ENCODE measurements at places on chromosomes 3 and 15.

GRCh38 chr3:122298239-122298638, 26.8 kb upstream of the CSTA start:
- DNase-seq, result no peak

- no peak for DNase-seq
Observed at GRCh38 chr3:13598926-13599886, 50.3 kb downstream of the FBLN2 start.

DNA sequence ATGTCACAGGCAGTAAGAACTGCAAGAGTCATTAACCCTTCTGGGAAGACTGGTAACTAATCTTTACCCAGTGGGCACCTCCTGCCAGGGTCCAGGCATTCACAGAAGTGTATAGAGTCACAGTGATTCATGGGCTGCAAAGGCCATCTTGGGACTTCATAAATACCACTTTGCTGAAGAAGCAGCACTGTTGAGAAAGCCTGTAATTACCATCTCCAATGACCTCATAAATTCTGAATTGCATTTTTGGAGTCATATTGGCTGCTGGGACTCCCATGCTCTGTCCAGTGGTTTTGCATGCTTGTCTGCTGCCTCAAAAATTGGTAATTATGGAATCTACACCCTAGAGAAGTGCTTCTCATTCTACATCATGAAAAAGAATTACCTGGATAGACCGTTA, 837.2 kb downstream of the NTRK3 start:
- DNase-seq, result no peak

DNA sequence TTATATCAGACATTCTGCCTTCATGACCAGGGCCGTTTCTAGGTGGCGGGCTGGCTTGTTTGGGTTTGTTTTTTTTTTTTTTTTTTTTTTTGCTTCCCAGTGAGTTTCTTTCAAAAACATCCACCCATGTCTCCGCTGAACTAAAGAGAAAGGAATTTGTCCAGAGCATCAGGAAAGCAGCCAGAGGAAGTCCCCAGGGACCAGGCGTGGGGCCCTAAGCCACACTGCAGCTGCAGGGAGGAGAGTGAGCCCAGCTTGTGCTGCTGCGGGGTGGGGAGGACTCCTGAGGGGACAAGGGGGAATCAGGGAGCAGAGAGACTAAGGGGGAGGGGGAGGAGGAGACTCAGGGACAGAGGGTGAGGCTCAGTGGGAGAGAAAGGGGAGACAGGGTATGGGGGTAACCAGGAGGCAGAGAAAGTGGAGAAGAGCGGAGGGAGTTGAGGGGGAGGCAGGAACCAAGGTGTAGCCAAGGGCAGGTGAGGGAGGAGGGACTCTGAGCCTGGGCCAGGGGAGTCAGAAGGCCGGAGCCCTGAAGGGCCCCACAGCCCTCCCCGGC, 49.5 kb downstream of the CYP11A1 start:
- no peak for DNase-seq

DNA sequence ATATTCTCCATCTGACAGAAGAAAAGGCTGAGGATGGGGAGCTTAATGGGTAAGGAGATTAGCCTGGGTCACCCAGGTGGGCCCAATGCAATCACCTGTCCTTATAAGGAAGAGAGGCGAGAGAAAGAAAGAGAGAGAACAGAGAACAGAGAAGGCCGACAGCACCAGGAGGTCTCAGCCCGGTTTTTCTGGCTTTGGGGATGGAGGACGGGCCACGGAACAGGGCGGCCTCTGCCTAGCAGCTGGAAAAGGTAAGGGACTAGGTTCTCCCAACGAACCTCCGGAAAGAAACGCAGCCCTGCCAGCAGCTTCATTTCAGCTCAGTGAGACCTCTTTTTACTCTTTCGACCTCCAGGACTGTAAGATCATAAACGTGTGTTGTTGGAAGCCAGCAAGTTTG, 196.0 kb upstream of the LYSMD4 start:
- DNase-seq, result no peak

GRCh38 chr3:23691357-23691895, 114.3 kb upstream of the UBE2E1 start:
- no peak for DNase-seq

- no peak for DNase-seq
Observed at GRCh38 chr3:30141927-30142326, 464.5 kb upstream of the TGFBR2 start.

GRCh38 chr3:46670891-46671427, 22.5 kb downstream of the ALS2CL start:
- no peak for DNase-seq

DNA sequence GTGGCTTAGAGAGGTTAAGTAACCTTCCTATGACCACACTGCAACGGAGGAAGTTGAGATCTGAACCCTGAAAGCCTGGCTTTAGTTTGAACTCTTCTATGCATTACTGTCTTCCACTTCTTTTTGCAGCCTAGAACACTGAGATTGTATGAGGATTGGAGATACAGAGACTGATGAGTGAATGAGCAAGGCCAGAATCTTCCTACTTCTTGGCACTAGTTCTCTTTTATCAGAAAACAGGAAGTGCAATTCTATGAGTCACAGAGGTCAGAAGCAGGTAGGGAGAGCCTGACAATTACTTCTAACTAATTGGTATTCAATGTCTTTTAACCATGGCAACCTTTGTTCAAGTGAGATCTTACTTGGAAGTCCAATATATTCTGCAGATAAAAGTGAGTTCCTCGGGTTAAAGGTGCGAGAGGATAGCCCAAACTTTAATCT, 219.0 kb downstream of the SHQ1 start:
- no peak for DNase-seq

DNA sequence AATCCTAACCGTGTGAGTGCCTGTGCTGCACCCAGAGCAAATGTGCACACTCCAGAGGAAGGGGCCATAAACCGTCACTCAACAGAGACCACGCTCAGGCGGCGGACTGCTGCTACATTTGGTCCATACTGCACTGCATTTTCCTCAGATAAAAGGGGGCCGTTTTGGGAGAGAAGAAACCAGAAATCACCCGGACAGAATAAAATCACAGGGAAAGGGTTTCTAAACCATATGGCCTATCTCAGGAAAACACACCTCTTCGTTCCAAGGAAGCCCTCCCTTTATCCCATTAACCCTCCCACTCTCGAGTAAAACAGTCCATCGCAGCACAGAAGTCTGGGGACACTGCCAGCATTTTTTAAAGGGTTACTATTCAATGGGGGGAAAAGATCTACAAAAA, 7.6 kb downstream of the IL17RD start:
- no peak for DNase-seq

DNA sequence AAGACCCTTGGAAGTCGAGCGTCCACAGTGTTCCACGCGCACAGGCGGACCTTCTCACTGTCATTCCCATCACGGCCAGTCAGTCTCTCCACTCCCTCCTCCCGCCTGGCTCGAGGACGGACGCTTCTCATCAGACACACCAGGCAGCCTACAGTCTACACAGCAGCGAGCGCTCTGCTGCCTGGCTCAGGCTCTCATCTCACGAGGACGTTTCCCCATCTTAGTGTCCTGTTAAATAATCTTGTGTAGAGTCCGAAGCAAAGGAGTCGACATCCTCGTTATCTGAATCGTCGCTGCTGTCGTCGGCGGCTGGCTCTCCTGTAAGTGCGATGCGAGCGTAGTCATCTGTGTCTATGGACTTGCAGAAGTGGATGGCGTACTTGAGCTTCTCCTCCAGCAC, 12.4 kb upstream of the OCA2 start:
- no peak for DNase-seq

- no peak for DNase-seq
Observed at GRCh38 chr3:114128826-114129225, 50.0 kb downstream of the DRD3 start.

- DNase-seq, result no peak
Observed at GRCh38 chr15:62809968-62810260, 232.6 kb upstream of the TPM1 start.

GRCh38 chr15:57867970-57868798, 161.7 kb downstream of the POLR2M start:
- no peak for DNase-seq

- no peak for DNase-seq
Observed at GRCh38 chr3:14877469-14877868, 58.7 kb downstream of the FGD5 start.

GRCh38 chr3:70383360-70383831, 71.0 kb upstream of the MDFIC2 start:
- no peak for DNase-seq

DNA sequence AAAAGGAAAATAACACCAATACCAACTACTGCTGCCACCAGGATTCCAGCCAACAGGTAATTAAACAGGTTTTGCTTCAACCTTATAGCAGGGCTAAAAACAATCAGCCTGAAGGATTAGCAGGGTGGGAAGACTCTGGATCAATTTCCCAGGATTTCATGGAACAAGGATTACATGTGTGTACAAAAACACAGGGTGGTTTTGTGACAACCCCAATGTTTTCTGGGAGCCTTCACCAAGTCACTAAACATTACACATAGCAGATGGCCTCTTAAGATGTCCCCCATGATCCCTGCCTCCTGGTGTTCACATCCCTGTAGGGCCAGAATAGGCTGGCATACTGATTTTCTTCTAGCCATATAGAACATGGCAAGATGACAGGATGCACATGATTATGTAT, 42.8 kb upstream of the ARHGEF3 start:
- DNase-seq, result no peak

GRCh38 chr15:80832686-80833085, 53.5 kb downstream of the CEMIP start:
- no peak for DNase-seq

GRCh38 chr15:73866881-73867410, 6.4 kb upstream of the TBC1D21 start:
- no peak for DNase-seq

DNA sequence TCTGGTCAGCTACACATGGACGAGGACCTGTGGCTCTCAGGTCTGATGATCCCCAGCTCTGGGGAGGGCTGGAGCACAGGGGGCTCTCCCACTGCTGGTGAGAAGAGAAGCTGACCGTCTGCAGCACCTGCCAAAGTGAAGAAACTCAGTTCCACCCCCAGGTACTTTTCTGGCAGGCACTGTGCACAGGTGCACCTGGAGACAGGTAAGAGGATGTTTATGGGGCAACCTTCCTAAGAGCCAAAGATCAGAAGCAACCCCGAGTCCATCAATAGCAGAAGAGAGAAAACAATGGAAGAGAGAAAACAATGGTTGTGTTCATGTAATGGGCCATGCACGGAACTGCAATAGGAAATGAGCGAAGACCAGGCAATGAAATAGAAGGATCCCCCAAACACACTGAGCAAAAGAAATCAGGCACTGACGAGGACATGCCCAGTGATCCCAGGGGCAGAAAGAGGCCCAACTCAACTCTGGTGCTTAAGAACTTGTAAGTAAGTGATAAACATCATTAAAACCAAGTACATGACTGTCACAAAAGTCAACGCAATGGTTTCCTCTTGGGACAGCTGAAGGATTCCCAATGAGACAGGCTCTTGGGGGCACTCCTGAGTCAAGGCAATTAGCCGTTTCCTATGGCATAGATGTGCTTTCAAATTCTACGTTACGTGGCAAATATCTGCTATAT, 95.0 kb upstream of the ALDH1A3 start:
- no peak for DNase-seq

GRCh38 chr3:120417272-120417911, 33.4 kb downstream of the FSTL1 start:
- DNase-seq, result peak; percentile 75
